ENCODE measurements at places on chromosomes 12 and 14. TPM values are rescaled to one million over a fixed set of nuclear protein-coding genes. Genes with fewer than 3 reads are reported as not detected.

GRCh38 chr14:64234877-64235651 is 59.1 kb downstream of the ESR2 start:
- no peak for DNase-seq

The CIDEB gene
- 20.2 TPM for polyA plus RNA-seq

DNA sequence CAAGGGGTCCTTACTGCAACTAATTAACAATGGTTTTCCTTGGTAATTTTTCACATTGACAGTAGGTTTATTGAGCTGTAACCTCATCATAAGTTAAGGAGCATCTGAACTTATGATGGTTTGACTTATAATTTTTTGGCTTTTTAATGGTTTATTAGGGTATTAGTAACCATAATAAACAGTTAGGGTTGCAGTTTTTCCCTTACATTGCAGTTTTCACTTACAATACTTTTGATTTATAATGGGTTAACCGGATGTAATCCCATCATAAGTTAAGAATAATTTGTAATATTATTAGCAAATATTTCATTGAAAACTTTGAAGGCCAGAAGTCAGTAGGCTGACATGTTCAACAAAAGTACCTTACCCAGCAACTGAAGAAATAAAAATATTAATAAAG is 811.6 kb downstream of the TRHDE start:
- DNase-seq = no peak

DNA sequence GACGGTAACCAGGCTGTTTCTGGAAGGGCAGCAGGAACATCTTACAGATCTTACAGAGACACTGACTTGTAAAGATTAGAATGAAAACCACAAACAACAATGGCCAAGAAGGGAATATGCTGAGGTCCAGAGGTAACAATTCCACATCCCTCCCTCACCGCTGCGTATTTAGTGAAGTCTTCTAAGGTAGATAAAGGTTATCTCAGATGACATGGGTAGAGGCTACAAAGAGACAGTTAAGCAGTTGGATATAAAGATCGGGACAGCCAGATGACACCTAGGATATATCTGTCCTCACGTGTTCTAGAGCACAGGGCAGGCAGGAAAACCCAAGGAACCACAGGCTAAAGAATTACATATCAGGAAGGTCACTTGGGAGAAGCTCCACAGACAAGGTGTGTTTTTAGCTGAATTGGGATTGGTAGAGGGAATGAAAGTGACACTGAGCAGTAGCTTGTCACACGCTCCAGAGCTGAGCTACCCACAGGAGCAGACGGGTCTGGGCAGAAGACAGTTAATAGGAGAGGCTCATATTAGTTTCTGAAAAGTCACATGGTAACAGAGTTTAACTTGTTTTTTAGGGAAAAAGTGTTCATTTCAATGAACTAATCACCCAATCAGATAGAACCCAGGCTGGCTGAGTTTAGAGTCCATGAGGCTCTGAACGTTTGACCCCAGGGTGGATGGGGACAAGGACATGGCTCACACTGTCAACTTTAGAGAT is 83.3 kb downstream of the MIA2 start:
- no peak for DNase-seq

The ARMH4 gene
- 77.8 TPM for polyA plus RNA-seq

The HOXC6 gene
- 34.5 TPM for polyA plus RNA-seq

DNA sequence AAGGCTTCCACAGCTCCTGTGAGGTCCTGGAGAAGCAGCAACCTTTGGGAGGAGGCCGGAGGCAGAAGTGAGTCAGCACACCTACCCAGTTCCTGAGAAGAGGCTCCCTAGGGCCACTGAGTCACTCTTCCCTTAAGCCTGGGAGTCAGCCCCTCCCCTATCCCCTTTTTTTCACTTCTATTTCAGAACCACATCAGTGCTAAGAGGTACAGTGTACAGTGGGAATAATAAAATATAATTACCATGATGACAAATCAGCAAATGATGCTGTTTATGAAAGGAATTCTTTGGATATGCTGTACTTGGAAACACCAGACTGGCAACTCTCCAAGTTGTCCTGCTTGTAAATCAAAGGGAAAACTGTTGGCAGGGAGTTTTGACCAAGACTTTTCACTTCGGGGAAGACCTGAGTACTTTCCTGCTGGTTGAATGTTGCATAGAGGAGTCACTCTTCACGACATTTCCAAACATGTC is 7.8 kb upstream of the TBPL2 start:
- no peak for DNase-seq

DNA sequence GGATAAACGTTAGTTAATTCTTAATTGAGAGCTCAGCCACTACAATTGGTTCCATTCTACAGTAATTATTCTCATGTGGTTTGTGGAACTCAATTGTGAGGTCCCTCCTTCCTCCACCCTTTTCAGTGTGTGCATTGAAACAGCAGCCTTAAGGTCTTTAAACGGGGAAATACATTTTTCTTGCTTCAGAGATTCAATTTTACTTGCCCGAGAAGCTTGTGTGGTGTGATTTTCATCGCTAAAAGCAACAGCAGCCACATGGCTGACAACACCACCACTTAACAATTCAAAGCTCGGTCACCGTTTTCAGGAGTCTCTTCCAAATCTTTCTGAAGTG is 733 bp upstream of the PPFIBP1 start:
- no peak for DNase-seq

- DNase-seq = no peak
These were observed 670 bp upstream of the BEGAIN start for GRCh38 chr14:100587763-100588411.

DNA sequence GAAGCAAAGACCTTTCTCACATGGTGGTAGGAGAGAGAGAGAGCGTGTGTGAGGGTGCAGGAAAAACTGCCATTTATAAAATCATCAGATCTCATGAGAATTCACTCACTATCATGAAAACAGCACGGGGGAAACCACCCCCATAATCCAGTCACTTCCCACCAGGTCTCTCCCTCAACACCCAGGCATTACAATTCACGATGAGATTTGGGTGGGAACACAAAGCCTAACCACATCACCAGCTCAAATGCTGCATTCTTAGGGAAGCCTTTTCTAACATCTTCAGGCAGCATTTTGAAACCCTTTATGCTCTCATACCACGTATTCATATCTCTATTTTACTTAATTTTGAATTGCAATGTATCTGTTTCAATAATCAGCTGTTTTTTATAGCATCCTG is 165.9 kb downstream of the TMTC3 start:
- no peak for DNase-seq

The ESYT1 gene
- polyA plus RNA-seq = 79.3 TPM

The VWF gene
- polyA plus RNA-seq = 7.9 TPM

The PMCH gene
- polyA plus RNA-seq = 1.3 TPM

The KRT3 gene
- polyA plus RNA-seq = not detected

GRCh38 chr12:106223485-106224354 is 24.1 kb downstream of the CKAP4 start:
- no peak for DNase-seq

- no peak for DNase-seq
These were observed 5.2 kb upstream of the CLEC9A start for GRCh38 chr12:10025236-10025635.

- DNase-seq = no peak
These were observed 81.3 kb upstream of the RESF1 start for GRCh38 chr12:31877884-31878283.

- no peak for DNase-seq
These were observed 22.8 kb downstream of the GALNT4 start for GRCh38 chr12:89501793-89502192.

DNA sequence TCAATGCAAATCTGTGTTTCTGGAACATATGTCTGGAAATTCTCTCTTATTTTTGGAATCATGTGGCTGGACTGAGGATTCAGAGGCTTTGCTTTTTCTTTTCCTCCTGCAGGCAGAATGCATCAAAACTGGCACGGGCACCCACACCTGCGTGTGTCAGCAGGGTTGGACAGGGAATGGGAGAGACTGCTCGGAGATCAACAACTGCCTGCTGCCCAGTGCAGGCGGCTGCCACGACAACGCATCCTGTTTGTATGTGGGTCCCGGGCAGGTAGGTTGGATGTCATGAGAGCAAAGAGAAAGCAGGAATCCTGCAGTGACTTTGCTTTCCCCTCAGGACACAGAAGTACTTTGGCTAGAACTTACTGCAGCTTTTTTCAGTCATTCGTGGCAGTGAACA is 90.3 kb downstream of the STAB2 start:
- no peak for DNase-seq

GRCh38 chr12:67879937-67880336 is 109.3 kb upstream of the IFNG-AS1 start:
- DNase-seq = no peak

The SART3 gene
- polyA plus RNA-seq = 67.8 TPM

GRCh38 chr14:91889477-91890211 is 22.3 kb upstream of the TC2N start:
- no peak for DNase-seq

- DNase-seq = no peak
These were observed 4.7 kb downstream of the KDM2B start for GRCh38 chr12:121575952-121576625.

GRCh38 chr12:118357257-118358007 is 15.3 kb downstream of the TAOK3 start:
- DNase-seq = no peak

DNA sequence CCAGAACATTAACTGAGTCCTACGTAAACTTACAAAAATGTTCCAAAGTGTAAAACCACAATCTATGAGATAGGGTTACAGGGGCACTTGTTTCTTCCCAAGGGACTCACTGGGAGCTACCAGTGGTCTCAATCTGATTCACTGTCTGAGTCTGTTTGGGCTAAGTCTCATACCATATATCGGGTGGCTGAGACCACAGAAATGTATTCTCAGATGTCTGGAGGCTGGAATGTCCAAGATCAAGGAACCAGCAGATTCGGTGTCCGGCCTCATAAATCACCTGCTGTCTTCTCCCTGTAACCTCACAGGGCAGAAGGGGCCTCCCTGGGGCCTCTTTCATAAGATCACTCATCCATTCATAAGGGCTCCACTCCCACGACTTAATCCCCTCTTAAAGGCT is 616.3 kb upstream of the TMEM132C start:
- no peak for DNase-seq

DNA sequence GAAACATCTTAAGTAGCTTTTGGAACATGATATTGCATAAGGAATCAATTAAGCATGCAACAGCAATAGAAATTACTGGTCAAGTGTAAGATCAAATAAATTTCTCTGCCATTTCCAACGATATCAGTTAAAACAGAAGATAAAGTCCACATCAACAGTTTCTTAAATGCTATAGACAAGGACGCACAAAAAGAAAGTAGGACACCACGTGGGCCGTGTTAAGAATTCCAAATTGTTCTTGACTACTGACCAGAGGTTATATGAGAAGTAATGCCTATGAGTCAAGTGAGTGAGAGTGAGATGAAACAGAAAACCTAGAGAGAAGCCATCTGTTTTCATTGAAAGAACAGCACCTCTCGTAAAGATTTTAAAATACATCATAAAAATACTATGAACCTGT is 318.2 kb downstream of the TMEM117 start:
- DNase-seq = no peak

The RPGRIP1 gene
- polyA plus RNA-seq = 0.56 TPM

GRCh38 chr12:91140026-91140931 is 29.0 kb upstream of the LUM start:
- DNase-seq = no peak

DNA sequence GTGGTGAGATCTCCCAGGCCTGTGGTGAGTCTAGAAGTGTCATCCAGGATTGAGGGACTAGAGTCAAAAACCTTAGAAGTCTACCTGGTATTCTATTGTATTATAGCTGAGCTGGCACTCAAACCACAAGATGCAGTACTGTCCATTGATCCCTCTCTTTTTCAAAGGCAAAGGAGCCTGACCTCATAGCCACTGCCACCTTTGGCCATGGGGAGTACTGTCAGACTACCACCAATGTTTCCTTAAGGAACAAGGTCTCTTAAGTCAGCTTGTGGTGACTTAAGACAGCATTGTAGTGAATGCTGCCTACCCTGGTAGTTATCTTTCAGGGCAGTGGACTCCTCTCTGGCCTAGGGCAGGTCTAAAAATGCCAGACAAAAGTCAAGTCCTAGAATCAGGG is 878.0 kb upstream of the MDGA2 start:
- no peak for DNase-seq

GRCh38 chr12:80118565-80119324 is 19.4 kb downstream of the OTOGL start:
- DNase-seq = no peak

- no peak for DNase-seq
These were observed 230.4 kb downstream of the TRHDE start for GRCh38 chr12:72502546-72502945.

The AQP2 gene
- 0.76 TPM for polyA plus RNA-seq

The KRT73 gene
- not detected for polyA plus RNA-seq

DNA sequence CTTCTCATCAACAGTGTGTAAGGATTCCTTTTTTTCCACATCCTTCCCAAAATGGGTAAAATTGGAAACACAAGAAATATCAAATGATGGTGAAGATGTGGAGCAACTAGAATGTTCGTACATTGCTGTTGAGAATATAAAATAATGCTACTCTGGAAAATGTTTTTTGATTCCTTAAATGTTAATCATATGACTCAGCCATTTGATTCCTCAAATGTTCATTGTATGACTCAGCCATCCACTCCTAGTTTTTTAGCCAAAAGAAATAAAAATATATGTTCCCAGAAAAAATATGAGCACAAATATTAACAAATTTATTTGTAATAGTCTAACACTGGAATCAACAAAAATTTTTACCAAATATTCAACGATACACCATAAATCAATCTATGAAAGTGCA is 1108.6 kb downstream of the LRFN5 start:
- DNase-seq = no peak

The SLC24A4 gene
- 0.81 TPM for polyA plus RNA-seq

DNA sequence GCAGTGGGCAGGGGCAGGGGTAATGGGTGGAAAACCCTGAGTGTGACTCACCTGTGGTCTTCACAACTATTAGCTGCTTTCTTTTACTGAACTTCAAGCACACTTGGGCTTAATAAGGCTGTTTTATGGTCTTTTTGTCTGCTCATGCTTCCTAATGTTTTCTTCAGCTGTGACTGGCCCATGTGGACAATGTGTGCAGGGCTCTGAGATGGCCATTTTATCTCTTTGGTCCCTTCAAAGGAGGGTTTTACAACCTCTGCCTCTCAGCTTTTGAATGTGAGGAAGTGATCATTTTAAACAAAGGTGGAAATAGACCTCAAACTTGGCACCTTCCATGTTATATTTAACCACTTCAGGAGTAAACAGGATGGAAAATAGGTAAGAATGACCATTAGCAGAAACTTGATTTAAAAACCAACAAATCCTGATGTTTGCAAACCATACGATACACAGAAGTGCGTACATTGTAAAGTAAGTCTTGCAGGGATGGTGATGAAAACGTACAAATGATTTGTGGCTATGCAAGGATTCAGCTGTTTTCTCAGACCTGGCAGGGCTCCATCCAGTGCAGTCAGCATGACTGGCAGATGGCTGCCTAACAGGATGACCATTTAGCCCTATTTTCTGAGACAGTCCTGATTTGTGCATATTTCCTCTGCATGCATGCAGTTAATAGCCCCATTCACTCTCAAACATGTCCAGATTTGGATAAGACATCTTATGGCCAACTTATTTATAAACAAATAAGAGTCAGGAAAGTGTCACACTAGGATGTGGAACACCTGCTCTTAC is 103.2 kb downstream of the SLC38A4 start:
- no peak for DNase-seq
